ENCODE measurements at places on chromosomes 13 and 19.

GRCh38 chr19:45498411-45499195, at the start of gene PPM1N:
Gene PPM1N, plus strand, starts transcription at chr19:45498443. Its CDS starts 30 bp downstream, at chr19:45498473.
- peak; percentile 67 for DNase-seq

GRCh38 chr19:33257828-33258227, 32.2 kb upstream of the SLC7A10 start:
- DNase-seq: no peak

DNA sequence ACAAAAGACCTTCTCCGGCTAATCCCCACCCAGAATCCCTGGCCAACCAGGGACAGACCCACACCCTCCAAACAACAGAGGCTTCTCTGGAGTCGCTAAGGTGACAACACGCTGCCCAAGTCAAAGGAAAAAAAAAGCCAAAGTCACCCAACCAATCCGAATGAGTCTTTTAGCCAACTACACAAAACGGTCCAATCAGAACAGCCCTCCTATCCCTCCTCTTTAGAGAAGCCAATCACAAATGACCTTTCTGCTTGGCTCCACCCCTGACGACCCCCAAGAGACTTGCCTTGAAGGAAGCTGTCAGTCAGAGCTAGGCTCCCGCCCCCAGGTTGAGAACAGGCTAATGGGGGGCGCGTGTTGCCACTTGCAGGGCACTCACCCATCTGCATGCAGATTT, 6.6 kb upstream of the FBXW9 start:
- peak; percentile 78 for DNase-seq

- DNase-seq: peak; percentile 94
Observed at GRCh38 chr19:1213391-1214286, 8.1 kb downstream of the STK11 start.

DNA sequence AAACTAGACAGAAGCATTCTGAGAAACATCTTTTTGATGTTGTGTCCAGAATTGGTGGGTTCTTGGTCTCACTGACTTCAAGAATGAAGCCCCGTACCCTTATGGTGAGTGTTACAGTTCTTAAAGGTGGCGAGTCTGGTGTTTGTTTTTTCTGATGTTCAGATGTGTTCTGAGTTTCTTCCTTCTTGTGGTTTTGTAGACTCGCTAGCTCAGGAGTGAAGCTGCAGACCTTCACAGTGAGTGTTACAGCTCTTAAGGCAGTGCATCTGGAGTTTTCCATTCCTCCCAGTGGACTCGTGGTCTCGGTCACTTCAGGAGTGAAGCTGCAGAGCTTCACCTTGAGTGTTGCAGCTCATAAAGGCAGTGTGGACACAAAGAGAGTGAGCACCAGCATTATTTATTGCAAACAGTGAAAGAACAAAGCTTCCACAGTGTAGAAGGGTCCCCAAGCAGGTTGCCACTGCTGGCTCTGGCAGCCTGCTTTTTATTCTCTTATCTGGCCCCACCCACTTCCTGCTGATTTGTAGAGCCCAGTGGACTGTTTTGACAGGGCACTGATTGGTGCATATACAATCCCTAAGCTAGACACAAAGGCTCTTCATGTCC, 1820.8 kb downstream of the UQCRFS1 start:
- no peak for DNase-seq
